Stimulated activated CD4-positive, alpha-beta T cell treated with anti-CD3 and anti-CD28 coated beads, TNF-alpha, amount 100 ng/mL, for 24 hours (primary cell): ENCODE measurements at places on chromosomes 16 and 17.

DNA sequence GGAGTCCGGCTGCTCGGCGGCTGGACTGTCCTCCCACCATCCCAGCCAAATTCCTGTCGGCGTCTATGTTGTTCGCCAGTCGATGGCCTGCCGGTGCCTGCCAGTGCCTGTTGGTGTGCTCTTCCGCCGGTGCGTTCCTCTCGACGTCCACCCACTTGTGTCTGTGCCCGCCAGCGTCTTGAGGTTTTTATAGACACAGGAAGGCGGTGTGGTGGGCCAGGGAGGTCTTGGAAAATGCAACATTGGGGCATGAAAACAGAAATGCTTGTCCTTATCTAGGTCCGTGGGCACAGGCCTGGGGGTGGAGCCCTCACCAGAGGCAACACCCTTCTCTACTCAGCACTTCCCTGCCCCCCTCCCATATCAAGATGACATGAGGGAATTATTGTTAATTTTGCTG is 167.8 kb downstream of the IRF8 start:
- no peak for DNase-seq

- no peak for DNase-seq
Measured at GRCh38 chr16:29790949-29791844, 646 bp downstream of the KIF22 start.

- DNase-seq = no peak
Measured at GRCh38 chr17:80442764-80443163, 27.8 kb downstream of the ENDOV start.

DNA sequence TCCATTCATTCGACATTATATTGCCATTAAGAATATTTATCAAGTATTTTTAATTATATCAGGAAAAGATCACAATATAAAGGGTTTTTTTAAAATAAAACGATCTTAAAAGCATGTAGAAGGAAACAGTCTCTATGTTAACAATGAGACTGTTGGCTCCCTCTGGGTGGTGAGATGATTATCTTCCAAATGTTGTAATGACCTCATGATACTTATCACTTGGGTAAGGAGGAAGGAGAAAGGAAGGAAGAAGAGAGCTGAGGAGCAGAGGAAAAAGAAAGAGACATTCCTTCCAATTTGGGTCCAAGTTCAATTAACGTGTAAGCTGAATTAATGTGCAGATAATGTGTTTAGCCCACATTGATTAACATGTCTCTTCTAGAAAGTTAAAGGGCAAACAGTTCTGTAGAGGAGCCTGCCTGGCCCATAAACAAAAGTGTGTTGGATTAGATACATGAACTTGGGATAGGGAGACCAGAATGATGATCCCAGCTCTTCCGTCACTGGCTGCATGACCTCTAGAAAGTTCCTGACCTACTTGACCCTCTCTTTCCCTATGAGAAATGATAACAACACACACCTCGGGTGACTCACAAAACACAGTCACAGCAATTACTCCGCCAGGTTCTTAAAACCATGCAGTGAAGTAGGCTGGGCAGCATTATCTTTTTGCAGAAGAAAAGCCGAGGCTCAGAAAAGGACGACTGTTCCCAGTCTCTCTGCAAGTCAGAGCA is 32.0 kb downstream of the PIMREG start:
- no peak for DNase-seq

DNA sequence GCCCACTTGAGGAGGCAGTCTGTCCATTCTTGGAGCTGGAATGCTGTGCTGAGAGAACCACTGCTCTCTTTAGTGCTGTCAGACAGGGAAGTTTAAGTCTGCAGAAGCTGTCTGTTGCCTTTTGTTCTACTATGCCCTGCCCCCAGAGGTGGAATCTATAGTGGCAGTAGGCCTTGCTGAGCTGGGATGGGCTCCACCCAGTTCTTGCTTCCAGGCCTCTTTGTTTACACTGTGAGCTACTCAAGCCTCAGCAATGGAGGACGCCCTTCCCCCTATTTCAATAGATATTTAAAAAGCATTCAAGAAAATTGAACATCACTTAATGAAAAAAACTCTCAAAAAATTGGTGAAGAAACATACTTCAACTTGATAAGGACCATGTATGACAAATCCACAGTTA is 313.5 kb downstream of the PHKB start:
- no peak for DNase-seq

DNA sequence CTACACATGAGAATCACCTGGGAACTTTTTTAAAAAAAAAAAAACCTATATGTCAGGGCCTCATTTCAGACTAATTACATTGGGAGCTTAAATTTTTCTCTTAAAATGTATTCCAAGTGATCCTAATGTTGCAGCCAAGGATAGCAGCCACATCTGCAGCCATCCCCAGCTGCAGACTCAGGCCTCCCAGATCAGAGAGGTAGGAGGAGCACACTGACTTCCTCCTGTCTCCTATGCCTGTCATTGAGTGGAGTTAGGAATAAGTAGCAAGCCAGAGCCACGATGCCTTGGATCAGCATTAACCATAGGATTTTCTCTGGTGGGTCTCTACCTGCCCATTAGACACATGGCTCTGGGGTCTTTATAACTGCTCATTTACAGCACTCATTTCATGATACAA is 463.5 kb downstream of the HS3ST4 start:
- no peak for DNase-seq

DNA sequence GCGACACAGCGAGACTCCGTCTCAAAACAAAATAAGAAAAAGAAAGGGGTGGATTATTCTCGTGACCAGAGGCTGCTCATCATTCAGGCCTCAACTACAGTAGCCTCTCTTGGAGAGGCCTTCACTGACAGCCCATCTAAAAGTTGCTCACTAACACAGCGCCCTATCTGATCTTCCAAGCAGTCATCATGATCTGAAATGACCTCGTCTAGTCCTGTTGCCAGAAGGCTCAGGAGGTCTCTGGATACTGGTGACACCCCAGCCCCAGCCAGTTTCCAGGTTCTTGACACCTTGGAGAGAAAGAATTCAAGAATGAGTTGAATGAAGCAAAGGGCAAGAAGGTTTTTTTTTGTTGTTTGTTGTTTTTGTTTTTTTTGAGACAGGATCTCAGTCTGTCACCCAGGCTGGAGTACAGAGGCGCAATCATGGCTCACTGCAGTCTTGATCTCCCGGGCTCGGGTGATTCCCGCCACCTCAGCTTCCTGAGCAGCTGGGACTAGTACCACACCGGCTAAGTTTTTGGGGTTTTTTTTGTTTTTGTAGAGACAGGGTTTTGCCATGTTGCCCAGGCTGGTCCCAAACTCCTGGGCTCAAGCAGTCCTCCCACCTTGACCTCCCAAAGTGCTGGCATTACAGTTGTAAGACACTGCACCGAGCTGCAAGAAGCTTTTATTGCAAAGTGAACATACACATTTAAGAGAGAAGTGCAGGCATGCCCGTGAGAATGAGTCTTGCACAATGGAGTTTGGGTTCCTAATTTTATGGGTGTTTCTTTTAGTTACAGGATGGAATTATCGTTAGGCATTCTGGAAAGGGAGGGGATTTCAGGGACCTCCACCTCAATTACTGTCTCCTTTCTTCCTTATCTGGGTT is 2.7 kb upstream of the ZC3H7A start:
- DNase-seq = peak; percentile 10

- DNase-seq = no peak
Measured at GRCh38 chr16:83402967-83403366, 404.8 kb upstream of the HSBP1 start.

DNA sequence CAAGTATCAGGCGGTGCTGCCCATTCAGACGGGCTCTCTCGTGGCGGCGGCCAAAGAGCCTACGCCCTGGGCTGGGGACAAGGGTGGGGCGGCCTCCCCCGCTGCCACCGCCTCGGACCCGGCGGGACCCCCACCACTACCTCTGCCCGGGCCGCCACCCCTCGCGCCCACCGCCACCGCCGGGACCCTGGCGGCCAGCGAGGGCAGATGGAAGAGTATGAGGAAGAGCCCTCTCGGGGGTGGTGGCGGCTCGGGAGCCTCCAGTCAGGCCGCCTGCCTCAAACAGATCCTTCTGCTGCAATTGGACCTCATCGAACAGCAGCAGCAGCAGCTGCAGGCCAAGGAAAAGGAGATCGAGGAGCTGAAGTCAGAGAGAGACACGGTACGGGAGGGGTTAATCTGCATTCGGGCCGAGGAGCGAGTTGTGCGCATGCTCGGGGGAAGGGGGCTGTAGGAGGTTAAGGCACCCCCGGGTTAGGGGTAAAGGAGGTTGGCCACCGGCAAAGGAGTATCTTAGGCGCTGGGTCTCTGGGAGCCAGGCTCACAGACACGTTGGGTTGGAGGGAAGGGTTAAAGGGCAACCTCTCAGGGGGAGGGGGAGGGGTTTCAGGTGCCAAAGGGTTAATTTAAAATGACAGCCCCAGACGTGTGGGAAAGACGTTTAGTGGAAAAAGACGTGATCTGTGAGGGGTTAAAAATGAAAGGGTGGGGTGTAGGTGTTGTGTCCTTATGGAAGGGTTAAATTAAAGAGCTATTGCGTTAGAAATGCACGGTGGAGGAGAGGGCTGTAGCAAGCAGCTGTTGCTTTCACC is 1.4 kb downstream of the MSL1 start:
- DNase-seq = no peak

- DNase-seq = no peak
Measured at GRCh38 chr17:67025216-67025792, 19.1 kb upstream of the CACNG1 start.

DNA sequence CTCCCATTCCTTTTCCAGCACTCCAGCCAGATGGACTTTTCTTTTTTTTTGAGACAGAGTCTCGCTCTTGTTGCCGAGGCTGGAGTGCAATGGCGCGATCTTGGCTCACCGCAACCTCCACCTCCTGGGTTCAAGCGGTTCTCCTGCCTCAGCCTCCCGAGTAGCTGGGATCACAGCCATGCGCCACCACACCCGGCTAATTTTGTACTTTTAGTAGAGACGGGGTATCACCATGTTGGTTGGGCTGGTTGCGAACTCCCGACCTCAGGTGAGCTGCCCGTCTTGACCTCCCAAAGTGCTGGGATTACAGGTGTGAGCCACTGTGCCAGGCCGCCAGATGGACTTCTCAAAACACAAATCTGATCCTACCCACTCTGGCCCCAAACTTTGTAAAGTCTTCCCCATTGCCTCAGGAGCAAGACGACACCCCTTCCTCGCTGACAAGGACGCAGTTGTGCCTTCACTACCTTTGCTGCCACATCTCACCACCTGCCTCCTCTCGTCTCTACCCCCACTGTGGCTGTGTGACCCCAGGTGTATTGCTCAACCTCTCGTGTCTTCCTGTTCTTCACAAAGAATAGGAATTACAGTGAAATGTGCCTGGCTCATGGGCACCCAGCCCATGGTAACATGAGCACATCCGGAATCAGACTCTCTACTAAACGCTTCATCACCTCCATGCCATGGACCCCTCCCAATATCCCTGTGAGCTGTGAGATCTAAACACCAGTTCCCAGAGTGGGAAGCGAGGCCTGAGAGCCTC is 3.7 kb upstream of the BANP start:
- DNase-seq = no peak

DNA sequence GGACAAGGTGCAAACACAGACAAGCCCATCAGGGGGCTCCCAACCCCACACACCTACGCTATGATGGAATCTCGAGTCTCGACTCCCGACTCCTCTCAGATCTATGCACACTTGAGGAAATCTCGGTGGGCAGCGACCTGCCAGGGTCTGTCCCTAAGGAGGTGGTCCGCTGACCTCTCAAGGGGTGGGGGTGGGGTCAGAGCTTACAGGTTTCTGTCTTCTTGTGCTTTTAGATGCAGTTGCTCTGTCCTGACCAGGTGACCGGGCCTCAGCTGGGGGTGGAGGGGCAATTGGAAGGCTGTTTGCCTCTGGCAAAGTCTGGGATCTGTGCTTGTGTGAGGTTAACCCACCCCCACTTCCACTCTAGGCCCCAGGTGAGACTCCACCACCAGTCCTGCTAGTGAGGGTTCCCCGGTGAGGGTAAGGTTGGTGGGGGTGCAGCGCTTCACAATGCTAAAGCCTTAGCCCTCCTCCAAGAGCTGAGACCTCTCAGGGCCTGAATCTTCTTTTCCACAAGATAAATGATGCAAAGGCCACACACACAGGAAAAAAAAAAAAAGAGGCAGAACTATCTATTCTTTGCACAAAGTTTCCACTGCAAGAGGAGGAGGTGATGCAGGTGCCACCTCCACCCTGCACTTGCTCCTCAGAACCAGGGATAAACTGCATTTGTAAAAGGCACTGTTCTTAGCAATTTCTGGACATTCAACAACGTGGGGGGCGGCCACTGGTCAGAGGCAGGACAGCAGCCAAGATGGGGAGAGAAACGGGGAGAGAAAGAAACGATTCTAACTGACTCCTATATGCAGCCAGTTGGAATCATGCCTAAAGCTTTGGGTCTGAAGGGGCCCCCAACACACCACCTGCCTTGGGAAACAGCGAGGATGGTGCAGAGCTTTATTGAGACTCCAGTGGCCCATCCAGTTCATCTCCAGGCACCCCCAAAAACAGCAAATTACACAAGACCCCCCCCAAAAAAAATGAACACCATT is 4.1 kb downstream of the CISD3 start:
- DNase-seq = no peak

- no peak for DNase-seq
Measured at GRCh38 chr17:66829386-66829864, 5.5 kb upstream of the CACNG5 start.

- no peak for DNase-seq
Measured at GRCh38 chr17:2089021-2089422, 34.1 kb downstream of the HIC1 start.

GRCh38 chr17:20908313-20909267 is 134.2 kb downstream of the USP22 start:
- DNase-seq = peak; percentile 60

- DNase-seq = no peak
Measured at GRCh38 chr16:2471016-2471652, at the start of gene NTN3. NTN3 (plus strand) TSS chr16:2471297; CDS start chr16:2471702, 405 bp downstream.

DNA sequence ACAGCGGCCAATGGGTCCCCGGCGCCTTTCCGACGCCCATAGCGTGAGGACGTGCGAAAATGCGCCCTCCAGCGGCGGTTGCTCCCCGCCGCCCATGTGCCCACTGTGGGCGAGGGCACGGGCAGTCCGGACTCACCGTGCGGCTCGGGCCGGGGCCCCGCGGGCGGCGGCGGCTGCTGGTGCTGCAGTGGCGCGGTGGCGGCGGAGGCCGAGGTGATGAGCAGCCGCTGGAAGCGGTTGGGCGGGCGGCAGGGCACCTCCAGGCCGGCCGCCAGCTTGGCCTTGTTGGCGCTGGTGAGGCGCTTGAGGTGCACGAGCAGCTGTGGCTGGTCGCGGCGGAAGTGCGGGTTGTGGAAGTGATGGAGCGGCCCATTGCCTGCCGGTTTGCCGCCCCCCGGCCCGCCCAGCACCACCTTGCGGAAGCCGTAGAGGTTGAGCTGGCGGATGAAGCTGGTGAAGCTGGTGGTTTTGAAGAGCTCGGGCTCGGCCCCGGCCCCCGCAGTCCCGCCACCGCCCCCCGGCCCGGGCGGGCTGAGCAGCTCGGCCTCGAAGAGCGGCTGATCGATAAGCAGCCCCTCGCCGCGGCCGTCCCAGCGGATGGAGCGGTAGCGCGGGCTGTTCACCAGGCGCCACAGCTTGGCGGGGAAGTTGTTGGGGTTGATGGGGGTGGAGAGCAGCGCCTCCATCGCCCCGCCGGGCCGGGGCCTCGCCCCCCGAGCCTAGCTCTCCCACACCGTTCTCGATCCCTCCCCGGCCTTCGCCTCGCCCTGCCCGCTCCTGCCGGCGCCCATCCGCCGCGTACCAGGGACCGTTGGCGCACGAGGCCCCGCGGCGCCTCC is at the start of gene HSF5:
TSS of gene HSF5 (minus strand) at position 820 of the 839 bp plus-strand sequence. CDS start at position 686, 134 bp downstream.
- DNase-seq = peak; percentile 67

GRCh38 chr17:65515512-65515911 is 45.9 kb downstream of the AXIN2 start:
- DNase-seq = no peak
